ENCODE measurements at places on chromosomes 1 and 21.

DNA sequence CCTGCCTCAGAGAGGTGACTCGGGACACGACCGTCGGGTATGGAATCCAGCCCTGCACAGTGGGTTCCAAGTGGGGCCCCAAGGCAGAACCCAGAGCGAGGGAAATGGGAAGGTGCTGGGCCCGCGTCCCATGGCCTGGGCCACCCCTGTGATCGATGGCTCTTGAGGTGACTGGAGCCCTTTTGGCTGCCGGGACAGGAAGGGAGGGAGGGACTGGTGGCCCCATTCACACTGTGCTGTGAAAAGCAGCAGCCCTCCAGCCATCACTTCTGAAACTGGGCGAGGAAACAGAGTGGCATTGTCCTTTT is 110.4 kb upstream of the IFFO2 start:
- DNase-seq: no peak

- no peak for DNase-seq
Observed at GRCh38 chr1:52901384-52901783, 20.2 kb downstream of the ECHDC2 start.

DNA sequence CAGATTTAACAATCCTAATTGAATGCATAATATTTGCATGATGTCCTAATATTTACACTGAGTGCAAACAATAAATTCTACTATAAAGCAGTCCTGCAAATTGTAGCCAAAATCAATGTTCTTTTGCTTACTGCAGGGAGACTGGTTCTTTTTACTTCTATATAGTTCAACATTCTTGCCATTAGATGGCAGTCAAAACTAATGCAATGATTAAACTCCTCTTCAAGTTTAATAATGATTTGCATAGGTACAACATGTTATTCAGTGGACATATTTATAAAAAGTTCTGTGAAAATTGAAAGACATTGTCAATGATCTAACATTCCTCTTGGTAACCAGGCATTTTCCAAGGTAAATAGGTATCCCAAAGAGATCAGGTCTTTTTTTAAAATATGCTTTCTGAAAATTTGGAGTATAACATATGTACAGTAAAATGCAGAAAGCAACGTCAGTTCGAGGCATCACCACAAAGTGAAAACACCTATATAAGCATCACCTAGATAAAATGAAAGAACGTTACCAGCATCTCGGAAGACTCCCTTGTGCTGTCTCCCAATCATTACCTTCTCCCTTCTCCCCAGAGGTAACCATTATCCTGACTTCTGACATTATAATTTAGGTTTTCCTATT is 9.8 kb upstream of the FNBP1L start:
- DNase-seq: peak; percentile 42

- DNase-seq: no peak
Observed at GRCh38 chr1:78586572-78586971, 33.7 kb upstream of the IFI44L start.

DNA sequence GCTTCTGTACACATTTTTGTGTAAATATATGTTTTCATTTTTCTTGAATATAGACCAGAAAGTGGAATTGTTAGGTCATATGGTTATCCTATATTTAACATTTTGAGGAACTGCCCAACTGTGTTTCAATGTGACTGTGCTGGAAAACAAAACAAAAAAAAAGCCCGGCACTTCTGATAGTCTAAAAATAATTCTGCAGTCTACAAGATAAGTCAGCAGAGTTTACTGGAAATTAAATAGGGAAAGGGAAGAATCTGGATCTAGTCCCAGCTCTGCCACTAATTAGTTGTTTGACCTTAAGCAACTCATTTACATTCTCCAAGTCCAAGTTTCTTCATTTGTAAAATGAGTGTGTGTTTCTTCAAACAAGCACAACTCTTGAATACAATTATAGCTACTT is 869.1 kb upstream of the B3GALT2 start:
- DNase-seq: no peak

- DNase-seq: peak; percentile 51
Observed at GRCh38 chr21:25862596-25862995, 127.8 kb downstream of the GABPA start.

DNA sequence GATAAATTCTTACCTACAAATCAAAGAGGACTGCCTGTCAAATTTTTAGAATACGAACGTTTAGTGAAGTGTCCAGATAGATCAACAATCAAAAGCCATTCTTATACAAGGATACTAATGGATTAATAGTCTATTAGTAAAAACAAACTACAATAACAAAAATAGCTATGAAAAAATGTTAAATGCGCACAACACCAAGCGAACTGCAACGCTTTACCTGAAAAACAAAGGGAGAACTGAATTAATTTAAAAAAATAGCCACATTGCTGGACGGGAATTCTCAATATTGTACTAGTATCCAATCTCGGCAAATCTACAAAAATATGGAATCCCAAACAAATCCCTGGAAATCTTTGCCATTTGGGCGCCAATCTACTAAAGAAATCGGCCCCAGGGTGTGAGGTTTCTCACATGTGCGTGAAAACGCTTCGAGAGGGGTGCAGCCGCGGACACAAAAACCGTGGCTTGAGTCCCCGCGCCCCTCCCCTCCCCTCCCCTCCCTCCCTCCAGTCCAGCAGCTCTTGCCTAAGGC is 55.6 kb downstream of the TRAF5 start:
- DNase-seq: no peak

- peak; percentile 54 for DNase-seq
Observed at GRCh38 chr1:113042285-113043143, 30.5 kb upstream of the LRIG2 start.

GRCh38 chr1:9121496-9122409 is 7.1 kb downstream of the GPR157 start:
- DNase-seq: peak; percentile 24

DNA sequence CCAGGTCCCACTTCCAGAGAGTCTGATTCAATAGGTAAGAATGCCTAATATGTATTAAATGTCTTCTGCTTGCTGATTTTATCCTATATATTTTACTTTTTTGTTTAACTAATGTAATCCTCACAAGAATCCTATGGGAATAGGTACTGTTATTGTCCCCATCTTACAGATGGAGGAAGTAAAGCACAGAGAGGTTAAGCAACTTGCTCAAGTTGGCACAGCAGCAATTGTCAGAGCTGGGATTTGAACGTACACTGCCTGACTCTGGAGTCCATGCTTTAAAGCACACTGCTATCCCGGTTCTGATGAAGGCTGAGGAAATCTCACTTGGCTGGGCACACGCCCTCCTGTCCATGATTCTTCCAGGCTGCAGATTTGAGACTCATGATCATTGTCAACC is 62.8 kb downstream of the IGSF21 start:
- DNase-seq: no peak

- DNase-seq: no peak
Observed at GRCh38 chr1:23875382-23875781, 7.3 kb upstream of the FUCA1 start.

DNA sequence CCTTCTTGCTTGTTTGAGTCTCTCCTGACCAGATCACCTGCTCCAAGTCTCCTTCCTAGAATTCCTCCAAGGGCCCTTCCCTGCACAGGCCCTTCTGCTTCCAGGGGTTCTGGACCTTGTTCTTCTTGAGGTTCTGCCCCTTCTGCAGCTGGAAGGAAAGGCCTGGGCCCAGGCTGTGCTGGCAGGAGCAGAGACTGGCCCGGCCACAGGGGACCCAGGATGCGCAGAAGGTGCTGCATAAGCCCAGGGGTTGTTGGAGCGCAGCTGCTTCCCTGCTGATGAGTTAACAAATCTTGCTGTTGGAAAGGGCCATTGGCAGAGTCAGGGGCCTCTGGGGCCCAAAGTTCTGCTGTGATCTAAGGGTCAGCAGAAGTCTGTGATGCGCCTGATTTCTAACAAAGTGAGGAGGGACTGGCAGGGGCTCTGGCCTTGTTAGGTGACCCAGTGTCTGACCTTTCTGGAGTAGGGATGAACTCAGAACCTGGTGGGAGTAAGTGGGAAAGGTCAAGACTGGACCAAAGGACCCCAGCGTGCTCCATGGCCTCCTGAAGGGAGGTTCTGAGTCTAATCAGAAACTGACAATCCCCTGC is 509.8 kb downstream of the PTPRU start:
- no peak for DNase-seq

DNA sequence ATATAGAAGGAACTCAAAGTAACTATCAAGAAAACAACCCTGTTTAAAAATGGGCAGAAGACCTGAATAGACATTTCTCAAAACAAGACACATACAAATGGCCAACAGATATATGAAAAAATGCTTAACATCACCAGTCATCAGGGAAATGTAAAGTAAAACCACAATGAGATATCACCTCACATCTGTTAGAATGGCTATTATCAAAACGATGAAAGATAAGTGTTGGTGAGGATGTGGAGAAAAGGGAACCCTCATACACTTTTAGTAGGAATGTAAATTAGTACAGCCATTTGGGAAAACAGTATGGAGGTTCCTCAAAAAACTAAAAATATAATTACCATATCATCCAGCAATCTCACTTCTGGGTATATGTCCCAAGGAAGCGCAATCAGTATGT is 3.0 kb downstream of the CTSS start:
- DNase-seq: no peak

DNA sequence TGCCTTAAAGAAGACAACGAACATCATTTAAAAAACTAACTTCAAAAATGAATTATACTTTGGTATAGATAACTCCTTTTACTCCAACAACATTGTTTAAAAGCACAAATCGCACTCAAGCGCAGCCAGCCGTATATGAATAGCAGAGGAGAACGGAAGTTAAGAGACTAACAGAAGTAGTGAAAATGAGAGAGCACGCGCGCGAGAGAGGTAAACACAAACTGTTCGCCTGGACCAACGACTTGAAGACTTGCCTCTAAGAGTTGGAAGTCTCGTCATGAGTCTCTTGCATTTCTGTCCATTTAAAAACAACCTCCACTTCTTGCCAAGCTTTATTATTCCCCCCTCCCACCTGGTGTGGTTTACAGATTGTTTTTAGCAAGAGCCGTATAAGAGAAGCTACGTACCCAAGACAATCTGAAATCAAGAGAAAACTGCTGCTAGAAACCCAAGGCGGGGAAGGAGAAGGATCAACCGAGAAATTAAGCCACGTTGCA is 479 bp downstream of the SELENOF start:
- peak; percentile 49 for DNase-seq

DNA sequence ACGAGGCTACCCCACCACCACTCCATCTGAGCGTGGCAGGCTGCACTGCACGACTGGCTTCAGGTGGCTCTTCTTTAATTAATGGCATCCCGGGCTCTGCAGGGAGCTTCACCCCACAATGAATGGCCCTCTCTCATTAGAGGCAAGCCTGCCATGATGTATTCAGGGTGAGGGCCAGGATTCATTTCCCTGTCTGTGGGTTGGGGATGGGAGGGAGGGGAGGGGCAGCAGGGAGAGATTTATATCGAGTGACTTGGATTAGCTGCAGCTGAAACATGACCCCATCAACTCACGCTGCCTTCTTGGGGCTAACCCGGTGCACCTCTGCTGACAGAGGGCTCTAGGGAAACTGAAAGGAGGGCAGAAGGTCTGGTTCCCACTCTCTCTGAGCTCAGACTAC is 54.2 kb downstream of the ERI3 start:
- DNase-seq: no peak

DNA sequence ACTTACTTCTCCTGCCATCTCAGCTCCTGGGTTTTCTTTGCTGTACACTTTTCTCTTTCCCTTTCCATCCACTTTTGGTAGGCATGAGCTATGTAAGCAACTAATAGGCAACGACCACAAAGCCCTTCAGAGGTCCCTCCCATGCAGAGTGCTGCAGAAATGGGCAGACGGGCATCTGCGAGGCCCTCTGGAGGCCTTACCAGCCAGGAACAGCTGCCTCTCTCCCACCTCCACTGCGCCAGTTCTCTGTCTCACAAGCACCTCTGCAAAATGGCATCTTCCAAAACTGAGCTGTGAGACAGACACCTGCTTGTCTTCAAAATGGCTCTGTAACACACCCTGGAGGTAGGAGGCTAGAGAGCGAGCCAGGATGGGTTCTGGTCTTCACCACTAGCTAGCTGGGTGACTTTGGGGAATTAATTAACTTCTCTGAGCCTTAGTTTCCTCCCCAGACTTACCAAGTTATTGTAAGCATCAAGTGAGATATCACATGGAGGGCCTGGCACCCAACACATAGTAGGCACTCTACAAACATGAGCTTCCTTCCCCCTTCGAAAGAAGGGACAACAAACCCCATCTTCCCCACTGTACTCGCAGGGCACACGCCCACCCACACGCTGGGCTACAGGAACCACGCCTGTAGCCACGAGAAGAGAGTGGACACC is 62.0 kb downstream of the BCAR3 start:
- no peak for DNase-seq

GRCh38 chr1:169148472-169149252 is 42.2 kb downstream of the ATP1B1 start:
- DNase-seq: no peak

GRCh38 chr21:35868005-35868868 is 192.1 kb downstream of the SETD4 start:
- DNase-seq: no peak

GRCh38 chr1:83702356-83702755 is 296.6 kb downstream of the TTLL7 start:
- no peak for DNase-seq

GRCh38 chr1:158714754-158715153 is 5.8 kb downstream of the OR6K3 start:
- no peak for DNase-seq

Data from activated CD4-positive, alpha-beta T cell treated with anti-CD3 and anti-CD28 coated beads, Interleukin-2, amount 50 U/mL, for 16 hours (primary cell).